ENCODE measurements at places on chromosomes 6 and 20.

DNA sequence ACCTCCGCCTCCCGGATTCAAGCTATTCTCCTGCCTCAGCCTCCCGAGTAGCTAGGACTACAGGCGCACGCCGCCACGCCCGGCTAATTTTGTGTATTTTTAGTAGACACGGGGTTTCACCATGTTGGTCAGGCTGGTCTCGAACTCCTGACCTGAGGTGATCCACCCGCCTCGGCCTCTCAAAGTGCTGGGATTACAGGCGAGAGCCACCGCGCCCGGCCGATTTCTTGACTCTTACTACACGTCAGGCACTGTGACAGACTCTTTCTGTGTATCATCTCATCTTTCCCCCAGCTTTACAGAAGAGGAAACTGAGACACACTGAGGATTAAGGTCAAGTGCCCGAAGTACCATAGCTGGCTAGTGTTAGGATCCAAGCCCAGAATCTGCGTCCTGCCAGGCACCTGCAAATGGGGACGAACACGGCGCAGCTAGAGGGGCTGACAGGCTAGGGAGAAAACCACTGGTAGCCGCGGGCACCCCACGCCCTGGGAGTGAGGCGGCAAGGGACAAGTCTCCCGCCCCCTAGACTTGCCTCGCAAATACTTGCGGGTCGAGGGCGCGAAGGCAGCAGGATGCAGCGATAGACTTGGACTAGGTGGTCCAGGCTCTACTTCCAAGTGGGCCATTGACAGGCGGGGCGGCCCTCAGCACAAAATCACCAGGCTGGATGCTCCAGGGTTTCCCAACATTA, 1.1 kb upstream of the TAF8 start:
- no peak for DNase-seq

- DNase-seq: no peak
These were observed 137.5 kb downstream of the ATXN1 start for GRCh38 chr6:16623731-16624130.

- DNase-seq: no peak
These were observed 69.3 kb downstream of the UST start for GRCh38 chr6:148816117-148816516.

GRCh38 chr6:134431421-134431859, 113.5 kb upstream of the SGK1 start:
- DNase-seq: no peak

DNA sequence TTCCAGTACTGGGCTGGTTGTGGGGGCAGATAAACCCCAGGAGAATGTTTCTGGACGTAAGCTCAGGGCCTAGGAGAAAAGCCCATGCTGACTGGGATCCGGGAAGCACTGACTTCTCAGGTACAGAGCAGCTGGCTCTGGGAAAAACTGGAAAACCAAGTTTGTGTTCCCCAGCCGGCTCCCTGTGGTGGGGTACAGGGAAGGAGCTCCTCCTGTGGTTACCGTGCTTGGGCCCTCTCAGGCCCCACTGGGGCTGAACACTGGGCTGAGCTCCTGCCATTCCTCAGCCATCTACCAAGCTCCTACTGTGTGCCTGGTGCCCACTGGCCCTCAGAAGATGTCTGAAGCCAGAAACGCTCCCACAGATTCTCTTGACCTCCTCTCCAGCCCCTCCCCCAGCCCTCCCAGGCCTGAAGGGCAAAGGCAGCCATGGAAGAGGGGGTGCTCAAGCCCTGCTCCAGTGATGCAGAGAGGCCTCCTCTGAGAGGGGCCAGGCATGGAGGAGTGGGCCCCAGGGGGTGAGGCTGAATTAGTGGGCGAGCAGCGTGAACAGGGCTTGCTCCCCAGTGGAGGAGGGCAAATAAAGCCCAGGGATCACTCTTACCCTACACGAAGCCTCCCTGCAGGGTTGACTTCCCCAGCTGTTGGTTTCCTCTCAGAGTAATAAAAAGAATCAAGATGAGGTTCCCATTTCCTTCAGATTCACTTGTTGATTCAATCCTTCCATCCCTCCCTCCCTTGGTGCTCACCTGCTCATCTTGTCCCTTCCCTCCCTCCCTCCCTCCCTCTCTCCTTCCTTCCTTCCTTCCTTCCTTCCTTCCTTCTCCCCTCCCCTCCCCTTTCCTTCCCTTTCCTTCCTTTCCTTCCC, 100.0 kb downstream of the VEGFA start:
- DNase-seq: no peak

DNA sequence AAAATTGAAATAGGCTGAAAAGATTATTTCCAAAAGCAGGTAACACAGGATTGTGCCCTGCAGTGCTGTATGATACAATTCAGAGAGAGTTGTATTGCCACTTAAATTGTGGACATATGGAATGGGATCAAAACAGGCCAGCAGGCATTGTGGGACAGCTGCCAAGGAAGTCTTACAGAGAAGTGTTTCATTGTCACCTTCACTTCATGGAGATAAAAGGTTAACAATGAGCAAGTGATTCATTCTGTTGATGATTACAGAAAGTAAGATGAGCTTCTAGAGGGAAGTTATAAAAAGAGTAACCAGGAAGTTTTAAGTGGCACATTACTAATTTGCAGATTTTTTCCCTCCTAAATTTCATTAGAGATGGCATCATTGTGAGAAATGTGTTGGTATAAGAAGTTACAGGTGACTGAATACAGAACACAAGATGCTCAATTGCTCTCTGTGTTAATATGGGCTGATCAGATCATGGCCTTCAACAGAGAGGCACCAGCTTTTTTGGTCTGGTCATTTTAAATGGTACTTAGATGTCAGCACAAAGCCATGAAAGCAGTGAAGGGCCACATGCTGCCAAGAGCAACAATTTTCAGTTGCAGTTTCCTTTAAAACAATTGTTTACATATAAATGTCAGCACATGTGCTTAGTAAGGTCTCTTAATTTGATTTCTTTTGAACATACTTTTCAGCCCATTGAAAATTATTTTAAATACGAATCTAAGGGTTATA, 402.5 kb upstream of the FKBP1C start:
- DNase-seq: no peak

GRCh38 chr6:136873748-136874147, 48.4 kb upstream of the SLC35D3 start:
- no peak for DNase-seq

DNA sequence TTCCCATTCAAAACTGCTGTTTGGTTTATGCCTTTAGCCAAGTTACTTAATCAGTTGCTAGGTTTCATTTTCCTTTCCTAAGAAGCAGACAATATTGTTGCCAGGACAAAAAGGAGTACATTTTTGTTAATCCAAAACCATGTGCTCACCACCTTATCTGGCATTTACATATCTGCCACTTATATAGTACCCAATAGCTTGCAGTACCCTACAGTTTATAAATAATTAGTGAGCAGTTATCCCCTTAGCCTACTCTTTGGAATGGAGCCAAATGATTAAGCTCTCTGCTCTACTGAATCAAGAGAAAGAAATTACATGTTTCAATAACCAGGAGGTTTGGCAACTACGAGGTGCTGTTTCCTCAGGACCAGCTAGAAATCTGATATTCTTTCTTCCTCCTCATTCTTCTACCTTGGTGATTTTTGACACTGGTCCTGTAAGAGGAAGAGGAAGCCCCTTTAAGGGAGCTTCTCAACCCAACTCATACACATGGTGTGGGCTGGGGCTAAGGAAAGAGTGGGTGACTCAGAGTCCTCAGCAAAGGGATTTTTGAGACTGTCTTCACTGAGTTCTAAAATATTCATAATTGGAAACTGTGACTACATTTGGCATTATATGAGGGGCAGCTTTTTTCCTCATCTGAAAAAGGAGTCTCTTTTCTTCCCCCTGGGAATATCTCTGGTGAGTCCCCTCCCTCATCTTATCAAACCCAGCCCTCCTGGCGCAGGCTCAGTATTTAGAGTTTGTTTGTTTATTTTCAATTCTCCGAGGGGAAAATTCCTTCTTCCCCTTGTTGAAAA, 1.5 kb downstream of the ZNFX1 start:
- DNase-seq: no peak

DNA sequence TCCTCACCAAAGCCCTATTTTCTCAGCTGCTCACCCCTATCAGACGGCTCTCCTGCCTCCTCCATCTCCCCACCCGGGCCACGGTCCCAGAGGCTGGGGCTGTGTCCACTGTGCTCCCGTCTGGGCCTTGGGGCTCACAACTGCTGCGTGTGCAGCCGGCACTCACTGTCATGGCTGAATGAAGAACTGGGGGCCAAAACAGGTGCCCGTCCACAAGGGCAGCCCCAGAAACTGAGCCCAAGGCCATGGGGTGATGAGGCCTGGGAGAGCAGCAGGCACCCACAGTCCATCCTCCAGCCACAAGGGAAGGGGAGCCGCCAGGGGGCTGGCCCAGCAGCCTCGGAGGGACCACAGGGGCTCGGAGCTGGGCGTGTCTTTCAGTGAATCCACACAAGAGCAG, 159.5 kb downstream of the DLL1 start:
- no peak for DNase-seq

Measured in stimulated activated CD8-positive, alpha-beta memory T cell treated with anti-CD3 and anti-CD28 coated beads, Interleukin-7, amount 100 ng/mL, for 1 hour (primary cell).